Activated T-helper 1 cell treated with anti-CD3 and anti-CD28 coated beads, Interleukin-2, amount 50 U/mL, for 16 hours (primary cell): ENCODE measurements at places on chromosomes 3 and 15.

GRCh38 chr15:80568298-80568697, 126.8 kb upstream of the ABHD17C start:
- DNase-seq, result no peak

DNA sequence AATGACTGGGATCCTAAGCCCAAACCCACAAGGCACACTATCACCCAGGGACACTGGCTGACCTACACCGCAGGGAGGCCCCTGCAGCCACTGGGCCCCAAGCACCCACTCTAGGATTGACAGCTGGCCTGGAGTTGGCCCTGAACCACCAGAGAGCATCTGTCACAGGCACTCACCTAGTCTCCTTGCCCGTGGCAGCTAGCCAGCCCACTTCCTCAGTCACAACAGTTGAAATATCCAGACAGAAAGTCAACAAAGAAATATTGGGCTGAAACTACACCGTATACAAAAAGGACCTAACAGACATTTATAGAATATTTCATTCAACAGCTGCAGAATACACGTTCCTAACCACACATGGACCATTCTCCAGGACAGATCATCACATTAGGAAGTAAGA, 5.2 kb upstream of the SPINK8 start:
- DNase-seq, result no peak

DNA sequence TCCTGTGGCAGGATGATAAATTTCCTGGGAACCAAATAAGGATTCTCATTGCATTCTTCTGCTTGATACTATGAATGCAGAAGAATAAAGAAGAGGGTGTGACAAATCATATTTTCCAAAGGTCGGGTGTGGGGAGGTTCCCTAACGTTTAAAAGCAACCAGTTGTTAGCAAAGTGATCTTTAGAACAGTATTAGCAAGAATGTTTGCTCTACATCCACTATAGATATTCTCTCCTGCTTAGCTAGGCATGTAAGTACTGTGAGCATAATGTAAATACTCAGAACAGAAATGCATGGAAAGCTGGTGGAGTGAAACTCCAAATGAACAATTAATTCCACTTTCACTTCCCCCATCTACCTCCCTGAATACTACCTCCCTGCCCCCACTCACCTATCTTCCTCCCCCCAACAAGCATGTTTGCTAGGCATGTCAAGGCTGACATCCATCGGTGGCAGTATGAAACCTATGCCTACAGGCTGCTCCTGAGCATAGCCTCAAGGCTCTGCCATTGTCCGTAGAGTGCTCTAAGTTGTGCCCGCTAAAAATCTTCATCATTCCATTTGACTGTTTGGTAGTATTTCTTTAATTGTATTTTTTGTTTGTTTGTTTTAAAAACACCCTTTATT, 329.7 kb downstream of the TIGIT start:
- DNase-seq, result no peak

GRCh38 chr15:78875107-78875914, 2.6 kb downstream of the MORF4L1 start:
- DNase-seq, result no peak

- DNase-seq, result no peak
Observed at GRCh38 chr3:177336873-177337450, 139.7 kb upstream of the TBL1XR1 start.

GRCh38 chr15:100809151-100809550, 70.5 kb upstream of the ALDH1A3 start:
- DNase-seq, result no peak

DNA sequence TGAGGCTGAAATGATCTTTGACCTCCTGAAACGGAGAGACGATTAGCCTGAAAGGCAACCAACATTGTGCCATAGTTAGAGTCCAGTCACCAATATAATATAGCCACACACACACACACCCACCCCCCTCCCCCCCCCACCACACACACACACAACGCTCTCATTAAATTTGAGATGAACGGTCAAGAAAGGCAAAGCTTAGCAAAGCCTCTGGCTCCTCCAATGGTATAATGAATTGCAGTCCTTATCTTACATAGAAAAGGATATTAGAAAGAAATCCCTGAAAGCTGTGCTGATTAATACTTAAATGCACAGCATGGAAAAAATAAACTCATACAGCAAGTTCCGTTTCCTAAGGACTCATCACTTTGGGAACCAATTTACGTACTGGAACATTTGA, 876 bp upstream of the ZNF385D start:
- DNase-seq, result no peak

GRCh38 chr3:116716490-116716889, 6.9 kb downstream of the TUSC7 start:
- no peak for DNase-seq

- DNase-seq, result peak; percentile 28
Observed at GRCh38 chr15:65981837-65982626, 112.7 kb downstream of the RAB11A start.

DNA sequence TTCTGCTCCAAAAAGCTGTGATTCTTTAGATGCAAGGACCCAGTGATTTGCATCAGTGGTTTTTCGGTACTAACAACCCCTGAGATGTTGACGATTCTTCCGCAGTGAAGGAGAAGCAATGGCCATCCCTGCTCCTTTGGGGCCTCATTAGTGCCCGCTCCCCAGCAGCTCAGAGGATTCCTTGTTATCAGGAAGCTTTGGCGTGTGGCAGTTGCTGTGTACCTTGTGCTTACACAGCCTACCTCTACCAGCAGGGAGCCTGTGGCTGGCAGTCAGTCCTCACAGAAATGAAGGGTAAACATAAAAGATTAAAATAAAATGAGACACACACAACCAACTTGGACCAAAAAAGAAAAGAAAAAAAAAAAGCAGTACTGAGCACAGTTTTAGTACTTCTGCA, 55.2 kb downstream of the CNTN3 start:
- DNase-seq, result no peak

DNA sequence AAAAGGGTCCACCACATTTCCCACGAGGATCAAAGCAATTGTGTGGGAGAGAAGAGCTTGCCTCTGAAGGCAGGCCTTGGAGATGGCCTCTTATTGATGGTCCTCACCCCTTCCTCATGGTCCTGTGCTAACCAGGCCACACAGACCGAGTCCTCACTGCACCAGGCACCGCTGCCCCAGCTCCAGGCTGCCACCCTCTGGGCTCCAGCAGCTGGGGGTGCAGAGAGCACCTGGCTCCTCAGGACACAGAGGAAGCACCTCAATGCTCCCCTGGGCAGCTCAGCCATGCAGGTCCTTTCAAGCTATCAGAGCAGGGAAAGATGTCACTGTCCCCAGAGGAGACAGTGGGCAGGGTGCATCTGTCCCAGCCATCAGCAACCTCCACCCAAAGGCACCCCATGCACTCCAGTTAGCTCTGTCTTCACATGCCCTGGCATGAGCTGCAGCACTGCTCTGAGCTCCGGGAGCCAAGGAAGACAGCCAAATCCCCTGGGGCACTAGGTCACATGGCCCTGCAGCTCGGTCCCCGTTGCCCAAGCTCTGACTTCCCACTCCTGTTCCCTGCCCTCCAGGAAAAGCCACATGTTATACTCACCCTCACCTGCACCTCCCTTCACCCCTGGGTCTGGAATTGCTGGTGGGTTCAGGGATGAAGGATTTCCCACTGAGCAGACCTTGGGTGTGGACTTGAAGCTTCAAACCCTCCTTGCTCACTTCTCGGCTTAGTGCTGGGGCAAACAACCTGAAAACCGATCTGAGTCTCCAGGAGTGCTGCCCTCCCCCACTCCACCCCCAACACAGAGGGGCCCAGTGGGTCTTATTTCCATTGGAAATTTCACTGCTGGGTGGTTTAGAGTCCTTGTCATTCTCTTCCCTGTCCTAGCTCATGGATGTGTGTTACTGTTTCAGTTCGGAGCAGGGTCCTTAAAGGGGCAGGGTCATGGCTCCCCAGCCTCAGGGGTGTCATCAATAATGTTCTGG, 32.6 kb downstream of the ALS2CL start:
- no peak for DNase-seq

DNA sequence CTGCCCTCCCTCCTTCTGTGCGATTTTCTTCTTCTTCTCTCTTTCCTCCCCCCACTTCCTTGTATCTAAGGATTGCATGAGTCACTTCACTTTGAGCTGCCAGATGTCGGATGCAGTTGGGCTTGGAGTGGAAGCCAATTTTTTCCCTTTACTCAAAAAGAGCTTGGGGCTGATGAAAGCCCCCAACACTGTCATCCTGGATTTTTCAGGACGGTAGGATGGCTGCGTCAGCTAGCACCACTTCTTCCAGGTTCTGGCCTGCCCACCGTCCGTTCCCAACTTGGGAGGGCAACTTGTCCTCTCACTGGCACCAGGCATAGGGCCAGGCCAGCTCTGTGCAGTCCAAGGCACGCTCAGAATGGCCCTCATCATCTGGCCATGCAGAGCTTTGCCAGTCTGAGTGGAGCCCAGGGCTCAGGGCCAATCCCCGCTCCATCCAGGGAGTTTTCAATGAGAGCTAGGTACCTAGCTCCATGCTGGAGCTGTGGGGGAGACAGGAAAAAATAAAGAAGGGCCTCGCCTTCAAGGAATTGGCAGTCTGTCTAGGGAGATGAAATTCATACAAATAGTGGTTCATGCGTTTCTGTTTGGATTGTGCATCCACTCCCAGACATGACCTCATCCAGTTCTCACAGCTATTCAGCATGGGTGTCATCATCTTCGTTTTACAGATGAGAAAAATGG, 47.7 kb upstream of the INSYN1 start:
- DNase-seq, result no peak

DNA sequence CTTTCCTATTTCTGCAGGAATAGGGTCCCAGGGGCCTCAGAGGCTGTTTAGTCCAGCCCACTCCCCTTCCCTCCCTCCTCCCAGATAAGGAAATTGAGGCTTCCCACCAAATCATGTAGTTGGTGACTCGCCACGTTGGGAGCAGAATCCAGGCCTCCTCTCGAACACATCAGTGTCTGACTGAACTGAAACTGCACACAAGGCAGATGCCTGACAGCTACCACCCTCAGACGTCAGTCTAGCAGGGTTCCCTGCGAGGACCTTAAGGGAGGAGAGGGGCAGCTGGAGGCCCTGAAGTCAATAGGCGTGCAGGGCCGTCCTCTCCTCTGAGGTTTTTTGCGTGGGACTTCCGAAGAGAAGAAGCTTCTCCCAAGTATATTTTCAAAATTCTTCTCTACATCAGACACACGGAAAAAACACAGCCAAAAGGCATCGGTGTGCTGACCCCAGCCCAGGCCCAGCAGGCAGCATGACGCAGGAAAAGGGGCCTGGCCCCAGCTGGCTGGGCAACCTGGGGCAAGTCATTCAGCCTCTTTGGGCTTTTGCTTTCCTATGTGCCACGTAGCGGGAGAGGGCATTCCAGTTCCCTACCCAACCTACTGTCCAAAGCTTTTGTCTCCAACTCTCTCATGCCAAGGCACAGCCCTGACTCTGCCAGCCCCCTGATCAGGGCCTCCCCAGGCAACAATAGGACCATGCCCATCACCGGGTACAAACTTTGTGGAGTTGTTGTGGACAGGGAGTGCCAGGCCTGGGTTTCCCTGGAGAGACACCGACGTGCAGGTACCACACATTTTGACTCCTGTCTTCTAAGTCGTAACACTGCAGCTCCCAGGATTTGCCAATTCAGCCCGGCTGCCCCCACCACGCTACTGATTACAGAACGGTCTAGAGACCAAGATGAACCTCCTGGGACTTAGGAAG, 283.1 kb downstream of the XXYLT1 start:
- no peak for DNase-seq

- no peak for DNase-seq
Observed at GRCh38 chr3:133475245-133476010, 75.6 kb downstream of the BFSP2 start.

GRCh38 chr3:70743754-70744153, 431.3 kb upstream of the MDFIC2 start:
- no peak for DNase-seq

DNA sequence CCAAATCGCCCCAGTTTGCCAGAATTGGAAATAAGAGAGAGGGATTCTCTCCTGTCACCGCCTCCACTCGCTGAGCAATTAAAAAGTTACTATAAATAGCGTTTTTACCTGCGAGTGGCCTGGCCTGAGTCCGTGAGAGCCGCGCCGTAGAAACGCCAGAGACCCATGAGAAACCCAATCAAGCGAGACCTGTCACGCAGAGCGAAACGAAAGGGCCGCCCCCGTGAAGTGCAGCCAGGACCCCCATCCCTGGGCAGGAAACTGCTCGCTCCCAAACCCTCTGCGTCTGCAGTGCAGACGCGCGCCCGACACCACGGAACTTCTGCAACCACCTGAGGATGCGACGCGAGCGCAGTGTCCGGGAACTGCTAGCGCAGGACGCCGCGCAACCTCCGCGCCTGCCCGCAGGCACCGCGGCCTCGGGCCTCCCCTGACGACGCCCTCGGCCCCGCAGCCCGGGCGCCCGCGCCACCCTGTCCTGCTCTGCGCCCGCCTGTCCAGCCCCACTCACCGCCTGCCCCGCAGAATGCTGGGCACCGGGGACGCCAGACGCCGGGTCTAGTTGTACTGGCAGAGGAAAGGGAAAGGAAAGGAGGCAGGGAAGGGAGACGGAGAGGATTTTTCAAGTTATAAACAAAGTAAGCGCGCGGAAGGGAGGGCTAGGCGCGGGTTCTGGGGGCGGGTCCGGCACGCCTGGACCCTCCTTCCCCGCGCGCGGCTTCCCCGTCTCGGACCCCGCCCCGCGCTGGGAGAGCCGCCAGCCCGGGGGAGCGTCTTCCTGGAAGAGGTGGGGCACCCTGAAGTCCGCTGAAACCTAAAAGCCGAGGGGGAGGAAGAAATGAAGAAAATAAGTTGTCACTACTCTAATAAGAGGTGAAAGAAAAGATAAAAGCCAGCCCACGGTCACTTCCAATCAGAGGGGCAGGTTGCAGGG, at the start of gene PLSCR4:
Gene PLSCR4 (minus strand): TSS at position 657 of the 934 bp plus-strand sequence. CDS start 29,034 bp downstream, outside the sequence.
- no peak for DNase-seq

- no peak for DNase-seq
Observed at GRCh38 chr3:160661660-160662059, 15.3 kb upstream of the ARL14 start.

DNA sequence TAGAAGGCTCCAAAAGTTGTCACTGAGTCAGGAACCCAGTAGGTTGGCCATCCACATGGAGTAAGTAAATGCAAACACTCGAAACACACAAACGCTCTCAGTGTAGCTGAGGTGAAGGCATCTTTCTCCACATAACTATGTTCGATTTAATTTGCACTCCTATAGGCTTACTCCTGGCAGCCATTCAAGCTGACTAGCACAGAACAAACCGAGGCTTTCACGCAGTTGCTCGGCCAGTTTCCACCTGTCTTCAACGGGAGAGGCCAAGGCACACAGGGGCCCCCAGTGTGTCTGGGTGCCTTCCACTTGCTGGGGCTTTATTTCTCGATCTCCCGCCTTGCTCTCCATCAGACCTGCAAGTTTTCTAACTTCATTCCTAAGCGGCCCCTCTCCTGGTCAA, 18.9 kb downstream of the RGMA start:
- no peak for DNase-seq

GRCh38 chr3:47645551-47645950, 66.9 kb upstream of the CSPG5 start:
- DNase-seq, result no peak

GRCh38 chr3:69856965-69857705, 117.9 kb downstream of the MITF start:
- DNase-seq, result no peak

DNA sequence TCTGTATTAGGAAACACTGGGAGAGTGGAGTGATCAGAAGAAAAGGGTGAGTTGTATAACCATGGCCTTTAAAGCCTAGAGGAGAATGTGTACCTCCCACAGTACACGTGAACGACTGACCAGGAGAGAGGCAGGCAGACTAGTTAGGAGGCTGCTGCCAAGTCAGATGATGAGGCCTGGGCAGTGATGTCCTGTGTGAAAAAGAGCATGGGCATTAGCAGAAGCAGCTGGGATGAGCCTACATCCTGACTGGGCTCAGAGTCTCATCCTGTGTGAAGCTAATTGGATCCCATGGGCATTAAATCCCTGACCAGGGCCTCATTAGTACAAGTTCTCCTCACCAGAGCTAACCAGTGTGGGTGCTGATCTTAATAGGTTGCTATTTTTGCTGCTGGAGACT, 89.1 kb upstream of the SLC2A2 start:
- DNase-seq, result no peak

GRCh38 chr3:143989461-143989860, 17.8 kb downstream of the DIPK2A start:
- DNase-seq, result no peak
